T follicular helper cell (primary cell): ENCODE measurements at places on chromosomes 5 and 9.

DNA sequence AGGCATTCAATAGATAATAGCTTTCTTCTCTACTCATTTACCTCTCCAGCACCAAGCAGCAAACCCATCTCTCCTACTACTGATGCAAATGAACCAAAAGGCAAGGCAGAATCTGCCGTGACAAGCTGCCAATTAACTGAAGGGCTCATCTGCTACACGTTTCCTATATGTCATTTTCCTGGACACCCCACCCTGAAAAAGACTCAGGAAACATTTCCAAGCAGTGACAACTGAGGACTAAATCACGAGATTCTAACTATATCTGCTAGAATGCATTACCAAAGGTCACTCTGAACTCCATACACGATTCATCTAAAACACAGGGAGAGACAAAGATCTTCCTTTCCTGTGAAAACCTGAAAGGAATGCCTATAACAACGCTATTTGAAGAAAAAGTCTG is 12.9 kb downstream of the PLPP1 start:
- DNase-seq, result no peak

DNA sequence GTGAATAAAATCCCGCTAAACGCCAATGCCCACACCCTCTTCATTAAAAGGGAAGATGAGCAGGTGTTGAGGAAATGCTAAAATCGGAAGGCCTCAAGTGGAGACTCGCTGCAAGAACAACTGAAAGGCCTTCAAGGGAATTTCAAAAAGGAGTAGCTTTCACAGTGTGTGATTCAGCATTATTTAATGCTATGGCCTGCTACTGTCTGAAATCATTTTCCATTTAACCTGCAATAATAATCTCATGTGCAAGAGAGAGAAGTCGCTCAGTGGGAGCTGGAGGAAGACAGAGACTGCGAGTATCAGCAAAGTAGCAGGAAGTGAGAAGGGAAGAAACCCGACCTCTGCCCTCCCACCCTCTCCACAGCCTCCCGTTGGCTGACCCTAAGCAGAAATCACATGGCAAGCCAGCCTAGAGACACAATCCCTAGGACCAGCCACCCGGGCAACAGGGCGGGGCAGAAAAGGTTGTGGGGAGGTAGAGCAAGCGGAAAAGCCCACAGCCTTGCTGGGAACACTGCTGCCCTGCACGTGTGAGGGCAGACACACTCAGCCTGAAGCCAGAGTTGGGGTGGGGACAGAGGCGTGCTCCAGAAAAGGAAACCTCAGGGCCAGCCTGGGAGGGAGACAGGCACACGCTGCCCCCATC is 39.9 kb upstream of the CTSL start:
- DNase-seq, result no peak

- no peak for DNase-seq
Observed at GRCh38 chr9:88681434-88681833, 146.5 kb downstream of the NXNL2 start.

DNA sequence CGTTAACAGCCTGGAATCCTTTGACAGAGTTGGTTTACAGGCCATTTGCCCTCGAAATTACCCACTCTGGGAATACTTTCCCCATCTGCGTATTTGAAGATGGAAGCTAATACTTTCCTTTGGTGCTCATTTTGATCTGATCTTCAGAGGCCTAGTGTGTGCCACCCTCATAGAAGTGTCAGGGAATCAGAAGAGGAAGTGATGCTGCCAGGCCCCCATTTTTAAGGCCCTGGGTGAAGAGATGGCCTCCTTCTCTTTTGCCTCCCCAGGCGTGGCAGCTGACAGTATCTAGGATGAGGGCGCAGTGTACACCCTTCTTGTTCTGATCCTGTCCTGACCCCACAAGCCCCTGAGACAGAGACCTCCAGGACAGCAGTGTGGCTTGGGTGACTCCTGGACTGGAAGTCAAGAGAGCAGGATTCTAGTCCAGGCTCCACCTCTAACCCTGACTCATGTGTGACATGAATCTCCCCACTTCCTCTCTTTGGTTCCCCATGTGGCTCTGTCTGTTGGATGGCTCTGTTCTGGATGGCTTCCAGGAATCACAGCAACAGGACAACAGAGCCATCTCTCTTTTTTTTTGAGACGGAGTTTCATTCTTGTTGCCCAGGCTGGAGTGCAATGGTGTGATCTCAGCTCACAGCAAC is 27.8 kb downstream of the CSF1R start:
- DNase-seq, result no peak

GRCh38 chr9:80556631-80557030 is 984.9 kb downstream of the TLE4 start:
- DNase-seq, result no peak

DNA sequence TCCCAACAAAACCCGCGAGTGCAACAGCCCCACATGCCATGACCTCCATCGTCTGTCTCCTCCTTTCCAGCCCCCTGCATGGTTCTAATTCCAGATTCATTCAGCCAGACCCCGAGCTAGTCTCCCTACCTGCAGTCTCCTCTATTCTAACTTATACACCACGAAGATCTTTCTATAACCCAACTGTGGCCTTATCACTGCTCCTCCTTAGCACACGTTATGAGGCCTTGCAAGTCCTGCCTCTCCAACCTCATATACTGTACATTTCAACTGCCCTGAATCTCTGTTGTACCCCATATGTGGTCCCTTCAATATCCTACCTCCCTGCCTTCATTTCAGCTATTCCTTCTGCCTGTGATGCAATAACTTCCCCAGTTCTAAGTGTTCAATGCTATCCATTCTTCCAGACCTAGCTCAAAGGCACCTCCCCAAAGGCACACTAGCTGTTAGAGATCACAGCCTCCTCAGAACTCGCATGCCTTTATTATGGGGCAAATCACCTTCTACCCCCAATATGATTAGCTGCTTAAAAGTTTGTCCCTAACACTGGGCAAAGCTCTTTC is 215.1 kb upstream of the TRIM32 start:
- no peak for DNase-seq

DNA sequence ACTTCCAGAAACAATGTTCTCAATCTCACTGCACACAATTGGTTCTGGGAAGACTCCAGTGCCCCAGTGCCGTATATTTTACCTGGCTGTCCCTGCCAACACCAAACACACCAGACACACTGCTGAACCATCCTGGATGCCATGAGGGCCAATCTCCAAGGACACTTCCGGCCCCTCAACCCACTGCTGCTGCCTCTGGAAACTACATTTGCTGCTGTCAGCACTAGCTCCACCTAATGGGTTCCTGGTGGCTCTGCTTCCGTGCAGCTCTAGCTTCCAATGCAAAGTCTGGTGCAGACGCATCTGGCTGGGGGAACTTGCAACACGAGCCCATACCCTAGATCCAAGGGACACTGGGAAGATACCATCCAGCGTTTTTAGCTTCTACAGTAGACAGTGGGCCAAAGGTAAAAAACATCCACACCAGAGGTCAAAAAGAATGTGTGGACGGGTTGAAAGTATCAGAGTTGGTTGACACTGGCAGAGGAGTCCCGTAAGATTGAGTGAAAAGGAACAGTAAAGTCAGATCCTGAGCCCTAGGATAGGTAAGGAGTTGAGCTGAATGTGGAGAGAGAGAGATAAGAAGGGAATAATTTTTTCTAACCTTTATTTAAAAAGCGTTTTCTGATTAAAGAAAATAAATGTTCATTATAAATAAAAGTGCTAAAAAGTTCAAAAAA is 99.7 kb upstream of the KIF2A start:
- DNase-seq, result no peak

DNA sequence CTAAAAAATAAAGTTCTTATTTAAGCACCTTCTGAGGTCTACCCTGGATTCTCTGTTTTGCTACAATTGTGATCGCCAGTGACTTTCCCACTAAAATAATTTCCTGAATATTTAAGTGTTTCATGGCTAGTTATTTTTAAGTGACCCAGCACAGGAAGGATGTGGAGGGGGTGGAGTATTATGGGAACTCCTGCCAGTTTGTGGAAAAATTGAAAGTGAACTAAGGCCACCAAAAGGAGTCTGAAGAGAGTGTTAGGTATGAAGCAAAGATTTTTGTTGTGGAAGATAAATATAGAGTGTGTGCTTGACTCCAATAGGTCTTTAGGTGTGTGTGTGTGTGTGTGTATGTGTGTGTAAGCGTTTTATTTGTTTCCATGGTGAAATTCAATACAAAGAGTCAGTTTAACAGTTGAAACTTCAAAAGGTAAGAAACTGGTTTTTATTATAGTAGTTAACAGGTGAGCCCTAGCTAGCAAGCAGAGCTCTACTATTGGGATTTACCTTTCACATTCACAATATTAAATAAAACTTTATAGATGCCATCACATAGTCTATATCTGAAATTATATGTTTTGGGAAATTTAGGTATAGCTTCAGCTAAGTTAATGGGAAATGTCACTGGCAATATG is 25.6 kb downstream of the RASGRF2 start:
- DNase-seq, result no peak

DNA sequence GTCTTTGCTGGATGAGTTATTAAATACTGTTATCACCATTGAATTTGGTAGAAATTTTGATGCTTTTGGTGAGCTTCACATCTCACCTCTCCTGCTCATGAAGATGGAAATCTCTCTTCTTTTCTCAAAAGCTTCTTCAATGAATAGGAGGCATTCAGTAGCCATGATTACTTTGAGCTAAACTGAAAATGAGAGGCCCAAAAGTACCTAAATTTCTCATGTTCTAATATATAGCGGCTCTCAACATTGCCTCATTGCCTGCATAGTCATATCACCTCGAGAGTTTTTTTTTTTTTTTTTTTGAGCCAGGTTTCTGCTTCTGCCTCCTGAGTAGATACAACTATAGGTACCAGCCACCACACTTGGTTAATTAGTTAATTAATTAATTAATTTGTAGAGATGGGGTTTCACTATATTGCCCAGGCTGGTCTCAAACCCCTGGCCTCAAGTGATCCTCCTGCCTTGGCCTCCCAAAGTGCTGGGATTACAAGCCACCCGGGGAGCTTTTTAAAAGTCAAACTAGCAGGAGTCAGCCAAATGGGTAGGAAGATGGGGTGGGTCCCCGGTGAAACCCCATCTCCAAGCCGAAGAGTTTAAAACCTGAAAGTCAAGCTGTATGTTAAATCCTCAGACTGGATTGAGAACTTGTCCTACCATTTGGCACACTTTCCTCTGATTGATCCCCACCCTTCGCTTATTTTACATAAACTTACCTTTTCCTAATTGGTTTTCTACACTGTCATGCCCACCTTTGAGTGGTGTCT is 169.0 kb downstream of the DOCK2 start:
- DNase-seq, result no peak

- DNase-seq, result no peak
Observed at GRCh38 chr9:107173422-107174180, 109.5 kb upstream of the RAD23B start.
